Body of pancreas (tissue), 4 donors: ENCODE measurements at places on chromosomes 6 and 20. TPM values are rescaled to one million over a fixed set of nuclear protein-coding genes. Genes with fewer than 3 reads are reported as not detected.

The MUC21 gene
- total RNA-seq = not detected

The TENT5A gene
- total RNA-seq = 8.2 TPM

GRCh38 chr6:21519642-21520041 is 73.9 kb upstream of the SOX4 start:
- H3K4me3 ChIP-seq = no peak overlapping the region
- H3K36me3 ChIP-seq = no peaks in the 10 kb centered on the region
- DNase-seq = no peak
- H3K27me3 ChIP-seq = no peaks in the 10 kb centered on the region

GRCh38 chr6:47276377-47276776 is 33.3 kb downstream of the TNFRSF21 start:
- no peaks in the 10 kb centered on the region for H3K27me3 ChIP-seq
- H3K27ac ChIP-seq = no peak overlapping the region
- H3K36me3 ChIP-seq = no peaks in the 10 kb centered on the region
- H3K4me1 ChIP-seq = no peaks in the 10 kb centered on the region
- DNase-seq = no peak

DNA sequence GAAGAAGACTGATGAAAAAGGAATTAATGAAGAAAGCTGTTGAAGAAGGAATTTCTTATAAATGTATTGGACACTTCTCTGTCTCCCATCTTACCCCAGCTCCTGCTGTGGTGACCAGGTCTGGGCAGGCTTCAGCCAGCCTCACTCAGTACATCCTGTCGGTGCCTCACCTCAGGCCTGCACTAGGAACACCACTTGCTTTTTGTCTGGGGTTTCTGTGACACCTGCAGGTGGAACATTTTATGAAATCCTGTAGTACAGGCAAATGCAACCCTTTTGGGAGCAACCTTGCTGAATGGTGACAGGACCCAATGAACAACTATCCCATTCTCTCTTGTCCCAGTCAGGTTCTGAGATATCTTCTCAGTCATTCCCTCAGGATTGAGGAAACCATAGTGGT is 129.7 kb downstream of the PRDM13 start:
- no peak overlapping the region for H3K27ac ChIP-seq
- DNase-seq = no peak
- H3K4me1 ChIP-seq = no peaks in the 10 kb centered on the region
- no peak overlapping the region for H3K4me3 ChIP-seq
- no peaks in the 10 kb centered on the region for H3K36me3 ChIP-seq

GRCh38 chr6:24991810-24992467 is 56.2 kb upstream of the RIPOR2 start:
- no peaks in the 10 kb centered on the region for H3K36me3 ChIP-seq
- peak; percentile 53 for DNase-seq
- H3K27me3 ChIP-seq = no peaks in the 10 kb centered on the region
- H3K4me3 ChIP-seq = no peak overlapping the region

The CYP24A1 gene
- not detected for total RNA-seq

GRCh38 chr6:118876198-118876597 is 17.8 kb upstream of the ASF1A start:
- no peaks in the 10 kb centered on the region for H3K27me3 ChIP-seq
- no peaks in the 10 kb centered on the region for H3K36me3 ChIP-seq
- no peak for DNase-seq
- peaks cover 12% of the 10 kb centered on the region for H3K4me1 ChIP-seq
- H3K27ac ChIP-seq = no peak overlapping the region

The PKHD1 gene
- 53.4 TPM for total RNA-seq

GRCh38 chr6:135600931-135601330 is 103.4 kb upstream of the AHI1 start:
- no peaks in the 10 kb centered on the region for H3K4me1 ChIP-seq
- no peak for DNase-seq
- no peak overlapping the region for H3K4me3 ChIP-seq
- no peak overlapping the region for H3K27ac ChIP-seq

GRCh38 chr6:109373762-109374161 is 8.5 kb downstream of the CD164 start:
- no peak for DNase-seq
- peaks cover 9% of the 10 kb centered on the region for H3K36me3 ChIP-seq
- H3K4me1 ChIP-seq = peaks cover 33% of the 10 kb centered on the region
- no peak overlapping the region for H3K27ac ChIP-seq
- H3K27me3 ChIP-seq = no peaks in the 10 kb centered on the region

- H3K27ac ChIP-seq = no peak overlapping the region
- H3K4me3 ChIP-seq = no peak overlapping the region
- H3K36me3 ChIP-seq = no peaks in the 10 kb centered on the region
- H3K4me1 ChIP-seq = peaks cover 15% of the 10 kb centered on the region
- no peak for DNase-seq
These were observed 83.9 kb downstream of the UNC5CL start for GRCh38 chr6:40955178-40955545.

The ACTL10 gene
- total RNA-seq = 4.9 TPM

- DNase-seq = no peak
- no peaks in the 10 kb centered on the region for H3K36me3 ChIP-seq
- peaks cover 3% of the 10 kb centered on the region for H3K4me1 ChIP-seq
- no peaks in the 10 kb centered on the region for H3K27me3 ChIP-seq
- H3K4me3 ChIP-seq = no peak overlapping the region
These were observed 14.9 kb downstream of the SYCP2L start for GRCh38 chr6:10901770-10902169.

DNA sequence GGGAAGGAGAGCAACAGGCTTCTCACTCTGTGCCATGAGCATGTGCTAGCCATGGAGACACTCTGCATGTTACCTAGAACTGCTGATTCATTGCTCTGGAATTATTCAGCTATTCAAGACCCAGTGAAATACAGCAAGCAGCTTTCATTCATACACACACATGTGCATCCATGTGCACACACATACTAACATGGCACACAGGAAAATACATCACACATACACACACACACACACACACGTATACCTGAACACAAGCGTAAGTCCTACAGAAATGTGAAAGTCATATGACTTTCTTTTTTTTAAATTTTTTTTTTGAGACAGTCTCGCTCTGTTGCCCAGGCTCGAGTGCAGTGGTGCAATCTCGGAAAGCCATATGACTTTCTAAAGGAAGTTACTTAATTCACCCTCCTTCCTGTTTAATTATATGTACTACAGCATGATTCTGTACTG is 108.2 kb upstream of the NFATC2 start:
- no peaks in the 10 kb centered on the region for H3K4me1 ChIP-seq
- DNase-seq = no peak
- H3K36me3 ChIP-seq = no peaks in the 10 kb centered on the region
- H3K4me3 ChIP-seq = no peak overlapping the region

DNA sequence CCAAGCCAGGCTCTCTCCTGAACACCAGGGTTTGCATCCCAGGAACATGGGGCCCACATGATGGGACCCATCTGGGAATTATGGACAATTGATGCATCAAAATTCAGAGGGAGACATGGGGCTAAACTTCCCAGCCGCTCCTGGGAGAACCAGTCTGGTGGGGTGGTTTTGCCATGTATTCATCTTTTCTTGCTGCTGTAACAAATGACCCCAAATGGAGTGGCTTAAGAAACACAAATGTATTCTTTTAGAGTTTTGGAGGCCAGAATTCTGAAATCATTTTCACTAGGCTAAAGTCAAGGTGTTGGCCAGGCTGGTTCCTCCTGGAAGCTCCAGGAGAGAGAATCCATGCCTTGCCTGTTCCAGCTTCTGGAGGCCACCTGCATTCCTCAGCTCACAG is 6.5 kb downstream of the SLC13A3 start:
- no peak for DNase-seq
- no peak overlapping the region for H3K27ac ChIP-seq
- H3K4me1 ChIP-seq = peaks cover 7% of the 10 kb centered on the region
- no peaks in the 10 kb centered on the region for H3K27me3 ChIP-seq
- no peak overlapping the region for H3K4me3 ChIP-seq
- no peaks in the 10 kb centered on the region for H3K36me3 ChIP-seq

The NDUFAF5 gene
- 6.3 TPM for total RNA-seq

GRCh38 chr20:45470937-45471336 is 1.4 kb downstream of the WFDC2 start:
- H3K27me3 ChIP-seq = no peaks in the 10 kb centered on the region
- no peak overlapping the region for H3K4me3 ChIP-seq
- H3K36me3 ChIP-seq = no peaks in the 10 kb centered on the region

The PRPH2 gene
- 1.0 TPM for total RNA-seq

- no peaks in the 10 kb centered on the region for H3K27me3 ChIP-seq
- no peak overlapping the region for H3K27ac ChIP-seq
- H3K4me3 ChIP-seq = no peak overlapping the region
- no peak for DNase-seq
- no peaks in the 10 kb centered on the region for H3K4me1 ChIP-seq
These were observed 149.0 kb downstream of the FUT9 start for GRCh38 chr6:96164802-96165201.

GRCh38 chr20:36162272-36162966 is 7.9 kb downstream of the EPB41L1 start:
- H3K4me3 ChIP-seq = no peak overlapping the region
- no peak for DNase-seq
- H3K36me3 ChIP-seq = no peaks in the 10 kb centered on the region
- no peaks in the 10 kb centered on the region for H3K27me3 ChIP-seq
- H3K27ac ChIP-seq = no peak overlapping the region

The RWDD2A gene
- total RNA-seq = 4.3 TPM

- H3K27me3 ChIP-seq = no peaks in the 10 kb centered on the region
- no peak for DNase-seq
- no peak overlapping the region for H3K4me3 ChIP-seq
- no peak overlapping the region for H3K27ac ChIP-seq
- no peaks in the 10 kb centered on the region for H3K4me1 ChIP-seq
These were observed 55.6 kb downstream of the SLC22A1 start for GRCh38 chr6:160177220-160177619.

The FKBP1C gene
- not detected for total RNA-seq

The SPDEF gene
- total RNA-seq = not detected

The GSTA2 gene
- total RNA-seq = 76.1 TPM

DNA sequence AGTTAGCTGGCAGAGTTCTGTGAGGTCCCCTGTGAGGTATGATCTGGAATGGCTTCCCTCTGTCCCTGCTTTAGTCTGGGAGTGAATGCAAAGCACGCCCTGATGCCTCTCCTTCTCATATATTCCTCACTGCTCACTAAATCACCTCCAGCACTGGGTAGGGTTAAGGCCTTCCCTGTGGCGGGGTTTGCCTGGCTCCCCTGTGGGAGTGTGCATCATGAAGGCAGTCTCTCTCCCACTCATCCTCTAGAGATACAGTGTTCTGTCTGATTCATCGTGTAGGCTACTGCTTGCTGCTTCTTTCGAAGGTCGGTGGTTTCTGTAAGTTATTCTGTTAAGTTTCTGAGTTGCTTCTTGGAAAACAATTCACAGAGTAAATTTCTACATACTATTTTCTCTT is 420.0 kb upstream of the EYS start:
- H3K4me3 ChIP-seq = no peak overlapping the region
- H3K36me3 ChIP-seq = no peaks in the 10 kb centered on the region
- no peak overlapping the region for H3K27ac ChIP-seq
- no peak for DNase-seq
- H3K4me1 ChIP-seq = no peaks in the 10 kb centered on the region
- H3K27me3 ChIP-seq = no peaks in the 10 kb centered on the region

The CSNK2B gene
- 100 TPM for total RNA-seq

DNA sequence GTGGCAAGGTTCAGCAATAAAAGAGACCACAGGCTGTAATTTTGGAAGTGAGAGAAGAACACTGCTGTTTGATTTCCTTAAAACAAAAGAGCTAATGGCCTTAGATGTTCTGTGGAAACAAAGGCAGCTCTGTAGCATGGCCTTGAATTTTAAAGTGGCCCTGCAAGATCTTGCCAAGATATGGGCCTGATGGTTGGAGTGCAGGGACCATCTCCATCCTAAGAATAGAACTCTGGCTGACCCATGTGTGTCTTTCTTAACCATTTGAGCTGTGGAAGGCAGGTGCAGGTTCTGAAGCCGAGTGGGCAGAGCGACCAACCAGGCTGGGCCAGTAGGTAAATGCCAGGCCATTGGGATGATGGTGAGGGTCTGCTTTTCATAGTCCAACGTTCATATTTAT is 73.8 kb upstream of the VSTM2L start:
- no peak overlapping the region for H3K4me3 ChIP-seq
- no peak for DNase-seq
- H3K4me1 ChIP-seq = no peaks in the 10 kb centered on the region
- H3K27me3 ChIP-seq = no peaks in the 10 kb centered on the region

- no peaks in the 10 kb centered on the region for H3K4me1 ChIP-seq
- H3K27me3 ChIP-seq = no peaks in the 10 kb centered on the region
- H3K36me3 ChIP-seq = no peaks in the 10 kb centered on the region
- H3K27ac ChIP-seq = no peak overlapping the region
- DNase-seq = no peak
These were observed 4.5 kb upstream of the TFAP2D start for GRCh38 chr6:50708664-50709365.

The TCFL5 gene
- total RNA-seq = 7.5 TPM

The MBOAT1 gene
- total RNA-seq = 4.6 TPM

DNA sequence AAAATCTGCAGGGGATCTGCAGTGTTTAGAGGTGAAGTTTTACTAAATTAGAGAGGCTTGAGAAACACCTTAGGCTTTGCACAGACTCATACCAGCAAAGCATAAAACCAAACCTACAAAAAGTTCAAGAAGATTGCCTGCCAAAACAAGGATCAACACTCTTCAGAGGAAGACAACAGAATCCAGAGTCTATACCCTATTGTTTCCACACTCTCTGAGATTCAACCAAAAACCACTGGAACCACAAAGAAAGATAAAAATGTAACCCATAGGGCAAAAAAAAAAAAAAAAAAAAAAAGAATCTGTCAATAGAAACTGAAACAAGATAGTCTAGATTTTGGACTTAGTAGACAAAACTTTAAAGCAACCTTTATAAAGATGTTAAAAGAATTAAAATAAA is 102.7 kb downstream of the ANKRD60 start:
- no peaks in the 10 kb centered on the region for H3K36me3 ChIP-seq
- H3K27me3 ChIP-seq = no peaks in the 10 kb centered on the region
- no peak overlapping the region for H3K27ac ChIP-seq
- DNase-seq = no peak
- H3K4me3 ChIP-seq = no peak overlapping the region
- no peaks in the 10 kb centered on the region for H3K4me1 ChIP-seq

The C6orf47 gene
- total RNA-seq = 15.8 TPM

DNA sequence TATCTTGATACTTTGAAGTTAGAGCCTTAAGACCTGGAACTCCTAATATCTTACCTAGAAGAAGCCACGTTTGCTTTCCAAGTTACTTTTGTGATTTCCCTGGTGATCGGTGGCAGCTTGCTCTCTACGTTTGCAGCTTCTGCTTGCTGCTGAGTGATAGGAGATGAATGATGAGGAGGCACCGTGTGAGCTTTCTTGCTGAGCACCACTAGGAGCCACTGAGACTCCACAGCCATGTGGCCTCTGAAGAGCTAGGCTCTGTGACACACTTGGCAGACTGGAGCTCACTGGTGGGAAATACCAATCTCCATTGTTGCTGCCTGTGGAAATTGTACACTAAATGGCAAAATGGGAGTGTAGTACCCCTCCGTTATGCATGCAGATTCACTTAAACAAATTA is 161.8 kb downstream of the IBTK start:
- H3K27me3 ChIP-seq = no peaks in the 10 kb centered on the region
- H3K36me3 ChIP-seq = no peaks in the 10 kb centered on the region
- DNase-seq = no peak
- H3K27ac ChIP-seq = no peak overlapping the region
- no peak overlapping the region for H3K4me3 ChIP-seq

The TPBG gene
- 10.9 TPM for total RNA-seq
